HL-60 (cell line): ENCODE measurements at places on chromosomes 1 and 21.

- DNase-seq = no peak
These were observed 602.9 kb downstream of the NPHP4 start for GRCh38 chr1:5389101-5389885.

DNA sequence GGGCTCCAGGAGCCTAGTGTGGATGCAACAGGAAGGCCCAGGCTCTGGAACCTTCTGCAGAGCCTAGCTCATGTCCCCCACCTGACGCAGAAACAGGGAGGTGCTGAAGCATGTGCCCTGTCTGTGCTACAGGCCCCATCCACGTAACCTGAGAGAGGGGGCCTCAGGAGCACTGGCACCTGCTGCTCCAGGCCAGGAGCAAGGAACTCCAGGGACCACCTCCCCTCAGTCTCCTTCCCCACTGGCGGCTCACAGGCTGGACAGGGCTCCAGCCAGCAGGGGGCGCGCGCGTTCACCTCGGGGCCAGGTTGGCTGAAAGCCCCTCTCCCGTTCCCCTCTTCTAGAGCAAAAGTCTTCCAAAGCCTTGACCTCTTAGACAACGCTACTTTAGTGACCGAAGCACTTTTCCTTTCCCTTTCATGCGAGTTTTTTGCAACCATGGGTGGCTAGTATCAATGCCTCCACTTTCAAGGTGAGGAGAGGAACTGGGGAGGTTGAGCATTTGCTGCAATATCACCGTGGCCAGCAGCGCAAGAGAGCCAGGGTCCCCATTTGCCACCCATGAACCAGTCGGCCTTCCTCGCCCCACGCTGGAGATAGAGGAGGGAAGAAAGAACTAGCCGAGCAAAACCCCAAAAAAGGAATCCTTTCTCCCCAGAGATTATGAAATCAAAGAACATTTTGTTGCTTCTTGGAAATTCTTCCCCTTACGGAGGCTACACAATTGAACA is 52.4 kb upstream of the GPR157 start:
- DNase-seq = peak; percentile 63

DNA sequence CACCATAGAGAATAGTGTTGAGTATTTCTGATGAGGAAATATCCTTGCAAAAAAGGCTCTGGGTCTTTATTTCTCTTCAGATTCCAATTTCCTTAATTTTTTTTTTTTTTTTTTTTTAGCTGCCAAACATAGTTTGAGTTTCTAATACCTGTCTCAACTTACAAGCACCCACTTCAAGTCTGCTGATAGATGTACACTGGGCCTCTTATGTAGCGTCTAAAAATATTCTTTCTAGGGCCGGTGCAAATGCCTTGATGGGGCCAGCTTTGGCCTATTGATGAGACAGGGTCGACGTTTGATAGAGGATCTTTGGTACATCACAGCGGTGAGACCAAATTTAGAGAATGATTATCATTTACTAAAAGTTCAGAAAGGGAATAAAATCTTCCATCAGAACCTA is 626.4 kb downstream of the LMO4 start:
- DNase-seq = no peak

- no peak for DNase-seq
These were observed 266.9 kb downstream of the PTPRU start for GRCh38 chr1:29502911-29503840.

- no peak for DNase-seq
These were observed 28.5 kb upstream of the PLXNA2 start for GRCh38 chr1:208272713-208273112.

- DNase-seq = no peak
These were observed 4.1 kb downstream of the PALMD start for GRCh38 chr1:99650030-99650429.
